ENCODE measurements at places on chromosomes 12 and 14.
A peak's percentile ranks its signal among the peaks of the same experiment; 100 is the strongest.

GRCh38 chr12:39044754-39045153, 139.4 kb upstream of the CPNE8 start:
- DNase-seq: no peak

- no peak for DNase-seq
Observed at GRCh38 chr14:102901633-102902032, 20.8 kb upstream of the AMN start.

DNA sequence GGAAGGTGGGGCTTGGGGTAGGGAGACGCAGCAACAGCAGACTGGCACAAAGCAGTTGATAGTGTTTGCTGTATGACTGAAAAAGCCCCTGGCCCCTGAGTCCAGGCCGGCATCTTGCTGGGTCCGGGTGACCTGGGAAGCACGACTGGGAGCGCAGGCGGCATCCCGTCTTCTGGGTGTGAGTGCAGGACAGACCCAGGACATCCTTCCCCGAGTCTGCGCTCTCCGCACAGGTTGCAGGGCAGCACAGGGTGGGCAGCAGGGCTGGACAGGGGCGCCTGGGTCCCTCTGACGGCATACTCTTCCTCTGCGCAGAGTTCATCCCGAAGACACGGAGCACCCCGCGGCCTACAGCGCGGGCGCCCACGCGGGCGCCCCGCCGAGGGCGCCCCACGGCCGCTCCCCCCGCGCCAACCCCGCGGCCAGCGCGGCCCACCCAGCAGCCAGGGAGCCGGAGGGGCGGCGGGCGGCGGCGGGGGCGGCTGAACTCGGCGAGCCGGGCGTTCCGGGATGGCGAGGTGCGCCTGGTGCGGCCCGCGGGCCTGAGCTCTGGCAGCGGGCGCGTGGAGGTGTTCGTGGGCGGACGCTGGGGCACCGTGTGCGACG, 9.2 kb upstream of the CYP46A1 start:
- DNase-seq: no peak

- DNase-seq: no peak
Observed at GRCh38 chr14:89507521-89507920, 90.5 kb upstream of the FOXN3 start.

- peak; percentile 52 for DNase-seq
Observed at GRCh38 chr14:59407246-59408010, 57.8 kb downstream of the GPR135 start.

GRCh38 chr14:99829450-99829849, 36.2 kb downstream of the EML1 start:
- no peak for DNase-seq

- peak; percentile 94 for DNase-seq
Observed at GRCh38 chr12:132285991-132286681, 43.3 kb downstream of the GALNT9 start.

DNA sequence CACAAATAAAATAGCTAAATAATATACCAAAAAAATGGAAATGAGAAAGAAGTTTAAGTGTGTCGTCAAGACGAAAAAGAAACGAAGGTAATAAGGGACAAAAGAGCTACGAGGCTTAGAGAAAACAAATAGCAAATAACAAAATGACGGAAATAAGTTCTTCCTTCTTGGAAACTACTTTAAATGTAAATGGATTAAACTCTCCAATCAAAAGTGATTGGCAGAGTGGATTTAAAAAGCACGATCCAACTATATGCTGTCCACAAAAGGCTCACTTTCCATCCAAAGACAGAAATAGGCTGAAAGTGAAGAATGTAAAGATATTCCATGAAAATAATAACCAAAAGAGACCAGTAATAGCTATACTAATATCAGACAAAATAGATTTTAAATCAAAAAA, 82.4 kb downstream of the DIO3 start:
- no peak for DNase-seq

- no peak for DNase-seq
Observed at GRCh38 chr12:110619534-110619953, 5.6 kb downstream of the TCTN1 start.

DNA sequence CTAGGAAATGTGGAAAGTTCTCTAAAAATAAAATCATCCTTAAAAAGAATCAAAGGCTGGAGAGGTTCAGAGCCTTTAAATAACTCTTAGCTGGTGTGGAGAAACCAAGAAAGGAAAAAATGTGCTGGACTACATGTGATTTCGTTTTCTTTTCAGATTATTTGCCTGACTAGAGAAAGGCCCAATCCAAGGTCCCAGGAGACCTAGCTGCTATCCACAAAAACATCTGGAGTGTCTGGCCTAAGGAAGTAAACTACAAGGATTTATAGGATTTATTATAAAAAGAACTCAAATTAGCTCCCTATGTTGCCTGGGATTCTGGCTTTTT, 774 bp upstream of the TMEM30B start:
- DNase-seq: no peak

- no peak for DNase-seq
Observed at GRCh38 chr14:94573475-94574277, 7.5 kb upstream of the SERPINA5 start.

DNA sequence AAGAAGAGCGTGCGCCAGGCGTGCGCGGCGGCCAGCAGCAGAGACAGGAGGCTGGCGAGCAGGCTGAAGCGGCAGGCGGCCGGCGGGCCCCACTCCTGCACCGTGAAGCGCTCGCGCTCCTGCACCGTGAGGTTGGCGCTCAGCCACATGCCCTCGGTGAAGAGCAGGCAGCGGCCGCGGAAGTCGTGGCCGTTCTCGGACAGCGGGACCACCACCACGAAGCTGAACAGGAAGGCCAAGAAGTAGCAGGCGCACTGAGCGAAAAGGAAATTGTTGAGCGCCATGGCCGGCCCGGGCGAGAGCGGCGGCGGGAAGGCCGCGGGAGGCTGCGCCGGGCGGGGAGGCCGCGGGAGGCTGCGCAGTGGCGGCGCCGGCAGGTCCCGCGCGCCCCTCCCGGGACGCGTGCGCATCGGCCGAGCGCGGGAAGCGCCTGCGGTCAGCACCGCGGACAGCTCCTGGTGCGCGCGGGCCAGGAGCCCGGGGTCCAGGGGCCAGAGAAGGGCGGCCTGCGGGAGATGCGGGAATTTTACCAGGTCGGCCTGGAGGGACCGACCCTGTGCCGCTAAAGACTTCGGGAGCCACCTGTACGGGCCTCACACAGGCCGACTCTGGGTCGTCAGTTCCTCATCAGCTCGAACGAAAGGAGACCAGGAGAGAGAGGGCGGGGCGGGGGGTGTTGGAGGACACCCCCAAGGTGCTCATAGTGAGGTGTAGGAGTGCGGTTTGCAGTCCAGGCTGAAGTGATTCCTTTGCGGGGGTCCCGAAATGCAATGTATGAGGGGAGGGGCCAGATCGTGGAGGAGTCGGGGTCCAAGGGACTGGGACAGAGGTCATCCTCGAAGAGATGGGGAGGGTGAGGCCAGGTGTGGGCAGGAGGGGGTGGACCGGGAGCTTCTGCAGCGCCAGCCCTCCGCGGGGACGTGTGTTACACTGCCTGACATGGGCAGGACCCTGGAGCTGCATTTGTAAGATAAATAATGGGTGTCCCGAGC, at the start of gene TMEM179:
TMEM179 (minus strand) TSS at position 315 of the 992 bp plus-strand sequence; CDS start at position 284, 31 bp downstream.
- DNase-seq: peak; percentile 51

GRCh38 chr12:114625294-114625851, 58.6 kb downstream of the TBX3 start:
- DNase-seq: peak; percentile 69

- DNase-seq: no peak
Observed at GRCh38 chr14:87805315-87805723, 187.7 kb downstream of the GALC start.

GRCh38 chr14:62654641-62655040, 390.6 kb downstream of the KCNH5 start:
- peak; percentile 89 for DNase-seq

- peak; percentile 82 for DNase-seq
Observed at GRCh38 chr12:76614364-76614763, 54.8 kb upstream of the OSBPL8 start.

DNA sequence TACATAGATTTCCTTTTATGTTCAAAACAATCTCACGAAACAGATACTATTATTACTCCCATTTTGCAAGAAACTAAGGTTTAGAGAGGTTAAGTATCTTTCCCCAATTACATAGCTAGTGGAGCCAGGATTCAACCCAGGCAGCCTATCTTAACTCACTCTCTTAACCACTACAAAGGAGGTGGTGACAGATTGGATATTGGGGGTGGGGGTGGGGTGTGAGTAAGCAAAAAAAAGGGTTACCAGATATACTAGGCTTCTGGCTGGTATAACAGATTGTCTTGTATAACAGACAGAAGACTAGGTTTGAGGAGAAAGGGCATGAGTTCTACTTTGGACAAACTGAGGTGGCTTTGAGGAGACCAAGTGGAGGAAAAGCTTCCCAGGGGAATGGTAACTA, 2.1 kb downstream of the GMFB start:
- no peak for DNase-seq

DNA sequence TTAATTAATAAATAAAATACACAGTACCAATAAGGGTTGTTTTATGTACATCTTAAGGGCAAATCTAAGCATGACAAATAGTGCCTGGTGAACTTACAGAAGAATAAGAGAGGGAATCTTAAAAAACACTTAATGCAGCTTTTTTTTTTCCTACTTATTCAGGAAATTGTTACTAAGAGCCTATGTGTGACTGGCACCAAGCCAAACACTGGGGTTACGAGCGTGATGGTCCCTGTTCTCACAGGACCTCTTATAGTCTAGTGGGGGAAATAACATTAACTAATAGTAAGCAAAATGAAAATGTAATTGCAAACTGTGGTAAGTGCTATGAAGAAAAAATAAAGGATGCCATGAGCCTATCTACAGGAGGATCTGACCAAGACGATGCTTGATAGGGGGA, 53.6 kb downstream of the RTN1 start:
- DNase-seq: no peak

GRCh38 chr12:98352835-98353234, 162.6 kb upstream of the TMPO start:
- no peak for DNase-seq

DNA sequence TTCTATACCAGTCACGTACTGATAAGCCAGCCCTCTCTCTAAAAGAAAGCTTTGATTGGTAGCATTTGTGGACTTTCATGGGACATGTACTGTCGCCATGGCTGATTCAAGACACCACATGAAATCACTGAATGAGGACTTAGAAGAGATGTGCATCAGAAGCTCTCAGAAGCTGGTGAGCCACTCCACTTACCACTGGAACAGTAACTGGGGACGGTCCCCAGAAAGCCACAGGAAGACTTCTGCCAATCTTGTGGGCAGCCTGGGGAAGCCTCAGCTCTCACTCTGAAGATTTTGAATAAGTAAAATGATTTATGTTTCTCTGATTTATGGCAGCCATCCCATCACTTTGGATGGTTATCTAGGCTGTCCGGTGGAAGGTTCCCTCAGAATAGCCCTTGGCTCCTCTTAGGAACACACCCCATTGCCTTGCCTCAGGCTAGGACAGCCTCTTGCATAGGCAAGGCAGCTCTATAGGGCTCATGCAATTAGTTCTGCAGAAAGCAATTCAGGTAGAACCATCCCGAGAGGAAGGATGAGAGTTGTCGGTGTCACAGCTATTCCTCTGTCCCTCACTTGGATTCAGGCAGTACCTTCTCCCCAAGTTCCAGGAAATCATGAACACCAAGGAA, 9.8 kb downstream of the DHRS1 start:
- DNase-seq: no peak

DNA sequence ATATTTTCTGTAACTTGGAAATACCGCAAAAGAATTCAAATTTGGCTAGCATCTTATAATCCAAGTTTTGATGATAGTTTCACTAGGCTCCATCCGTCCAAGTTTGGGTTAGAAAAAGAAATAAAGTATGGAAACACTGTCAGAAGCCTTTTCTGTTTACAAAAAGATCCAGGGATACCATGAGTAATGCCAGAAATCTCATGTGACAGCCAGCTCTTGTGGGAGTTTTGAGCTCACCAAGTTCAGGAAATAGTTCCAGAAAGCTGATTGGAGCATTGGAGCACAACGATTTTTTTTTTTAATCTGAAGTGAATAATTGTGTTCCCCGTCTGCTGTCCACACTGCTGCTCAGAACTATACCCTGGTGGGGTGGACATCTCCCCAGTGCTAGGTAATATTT, 229.7 kb upstream of the NPAS3 start:
- peak; percentile 69 for DNase-seq

DNA sequence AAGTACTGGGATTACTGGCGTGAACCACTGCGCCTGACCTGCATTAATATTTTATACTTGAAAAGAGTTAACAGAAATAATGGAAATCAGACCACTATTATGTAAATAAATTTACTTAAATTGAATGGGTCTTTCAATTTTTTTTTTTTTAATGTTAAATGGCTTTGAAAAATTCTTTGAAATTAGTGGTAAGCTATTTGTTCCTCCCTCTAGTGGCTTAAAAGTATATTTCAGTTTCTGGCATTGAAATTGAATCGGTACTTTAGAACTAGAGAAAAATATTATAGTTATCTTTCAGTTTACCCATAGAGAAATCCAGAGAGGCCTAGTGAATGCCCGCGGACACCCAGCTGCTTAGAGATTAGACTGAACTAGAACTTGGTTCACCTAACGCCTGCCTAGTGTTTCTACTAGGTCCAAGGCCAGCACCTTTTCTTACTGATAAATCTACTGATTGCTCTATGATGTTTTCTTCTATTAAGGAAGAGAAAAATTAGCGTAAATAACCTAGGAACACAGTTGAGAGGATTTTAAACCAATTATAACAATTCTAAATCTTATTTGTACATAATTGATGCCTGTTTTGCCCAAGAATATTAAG, 106.5 kb downstream of the EML1 start:
- no peak for DNase-seq

DNA sequence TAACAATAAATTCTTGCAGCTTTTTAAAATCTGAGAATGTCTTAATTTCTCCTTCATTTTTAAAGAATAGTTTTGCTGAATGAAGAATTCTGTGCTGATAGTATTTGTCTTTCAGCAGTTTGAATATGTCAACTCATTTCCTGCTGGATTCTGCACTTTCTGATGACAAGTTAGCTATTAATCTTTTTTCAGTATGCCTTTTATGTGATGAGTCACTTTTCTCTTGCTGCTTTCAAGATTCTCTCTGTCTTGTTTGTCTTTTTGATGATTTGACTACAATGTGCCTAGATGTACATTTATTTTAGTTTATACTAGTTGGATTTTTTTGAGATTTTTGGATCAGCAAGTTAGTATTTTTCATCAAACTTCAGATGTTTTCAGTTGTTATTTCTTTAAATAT, 87.9 kb upstream of the AVPR1A start:
- no peak for DNase-seq

GRCh38 chr14:72553656-72554055, 340.2 kb downstream of the DPF3 start:
- no peak for DNase-seq

GRCh38 chr14:55317542-55318306, 46.5 kb downstream of the FBXO34 start:
- no peak for DNase-seq

- DNase-seq: no peak
Observed at GRCh38 chr14:64801046-64801445, 78.7 kb downstream of the SPTB start.

DNA sequence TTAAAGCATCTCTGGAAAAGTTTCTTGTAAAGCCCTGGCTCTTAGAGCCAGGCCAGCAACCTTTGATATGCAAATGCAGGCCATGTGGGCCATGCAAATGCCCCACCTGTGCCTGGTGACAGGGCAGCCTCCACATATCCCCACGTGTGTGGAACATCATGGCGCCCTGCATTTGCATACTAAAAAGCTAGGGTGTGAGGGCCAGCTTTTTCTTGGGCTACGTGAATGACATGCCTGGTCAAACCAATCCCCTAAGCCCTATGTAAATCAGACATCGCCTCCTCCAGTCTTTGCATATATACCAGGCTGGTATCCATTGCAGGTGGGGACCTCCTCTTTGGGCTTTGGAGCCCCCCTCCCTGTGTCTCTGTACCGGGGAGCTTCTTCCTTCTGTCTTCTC, 6.4 kb downstream of the CSRP2 start:
- peak; percentile 42 for DNase-seq

All from umbilical cord (tissue), 2 donors.